ENCODE measurements at places on chromosomes 3 and 15. TPM values are rescaled to one million over a fixed set of nuclear protein-coding genes. Genes with fewer than 3 reads are reported as not detected.

GRCh38 chr3:184443364-184443763 lies 63.5 kb downstream of the CHRD start:
- DNase-seq: peak; percentile 87

DNA sequence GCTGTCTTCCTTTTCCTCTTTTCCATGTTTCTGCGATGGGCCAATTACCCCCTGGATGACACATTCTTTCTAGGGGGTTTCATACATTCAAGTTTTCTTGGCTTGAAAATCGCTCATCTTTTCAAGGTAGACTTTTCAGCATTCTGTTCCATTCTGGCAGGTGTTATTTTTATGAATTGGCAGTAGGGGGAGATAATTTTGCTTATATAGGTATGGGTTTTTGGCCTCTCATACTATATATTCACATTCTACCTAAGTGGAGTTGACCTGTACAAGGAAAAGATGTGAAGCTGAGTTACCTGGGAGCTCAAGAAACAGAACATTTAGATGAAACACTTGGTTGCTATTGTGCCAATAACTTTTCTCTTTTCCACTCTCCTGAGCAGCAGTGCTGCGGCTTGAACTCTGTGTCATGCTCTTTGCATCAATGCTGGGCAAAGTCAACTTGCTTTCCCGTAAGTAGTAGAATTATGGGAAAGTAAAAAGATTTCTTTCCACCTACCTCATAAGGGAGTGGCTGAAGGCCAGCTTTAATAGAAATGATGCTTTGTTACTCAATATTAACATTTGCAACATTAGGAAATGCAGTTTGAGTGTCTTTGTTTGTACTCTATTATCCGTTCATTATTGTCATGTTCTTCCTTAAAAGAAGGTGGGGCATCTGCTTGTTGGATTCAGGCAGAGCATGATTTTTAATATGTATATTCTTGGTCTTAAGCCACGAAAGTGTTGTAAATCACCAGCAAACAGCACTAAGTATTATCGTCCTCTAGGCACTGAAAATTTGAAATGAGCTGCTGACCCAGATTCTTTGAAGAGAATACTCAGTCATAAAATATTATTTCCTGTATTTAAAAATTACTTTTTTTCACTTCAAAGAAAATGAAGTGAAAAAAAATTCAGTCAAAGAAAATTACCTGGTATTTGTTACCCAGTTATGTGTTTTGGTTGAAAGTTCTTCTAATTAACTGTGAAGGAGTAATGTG lies 27.7 kb upstream of the MFSD1 start:
- DNase-seq: no peak

DNA sequence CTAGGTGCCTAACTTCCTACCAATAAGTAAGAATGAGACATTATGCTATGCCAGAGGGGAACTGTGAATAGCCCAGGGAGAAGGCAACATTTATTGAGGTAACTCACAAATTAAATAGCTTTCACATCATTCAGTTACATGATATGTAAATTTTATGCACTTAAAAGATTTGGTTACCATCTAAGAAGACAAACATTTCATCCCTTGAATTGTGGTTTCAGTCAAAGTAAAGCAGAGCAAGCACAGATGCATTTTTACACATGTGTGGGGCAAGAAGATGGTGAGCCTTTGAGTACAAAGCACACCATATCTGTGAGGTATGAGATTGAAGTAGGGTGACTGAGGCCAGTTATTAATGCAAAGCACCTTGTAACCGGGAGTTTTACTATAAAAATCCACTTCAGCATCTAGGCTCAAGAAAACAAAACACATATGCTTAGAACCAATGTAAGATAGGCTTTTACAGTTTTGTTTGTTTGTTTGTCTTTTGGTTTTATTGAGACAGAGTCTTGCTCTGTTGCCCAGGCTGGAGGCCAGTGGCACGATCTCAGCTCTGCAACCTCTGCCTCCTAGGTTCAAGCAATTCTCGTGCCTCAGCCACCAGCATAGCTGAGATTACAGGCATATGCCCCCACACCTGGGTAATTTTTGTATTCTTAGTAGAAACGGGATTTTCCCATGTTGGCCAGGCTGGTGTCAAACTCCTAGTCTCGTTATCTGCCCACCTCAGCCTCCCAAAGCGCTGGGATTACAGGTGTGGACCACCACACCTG lies 3.5 kb downstream of the PLSCR2 start:
- no peak for DNase-seq

DNA sequence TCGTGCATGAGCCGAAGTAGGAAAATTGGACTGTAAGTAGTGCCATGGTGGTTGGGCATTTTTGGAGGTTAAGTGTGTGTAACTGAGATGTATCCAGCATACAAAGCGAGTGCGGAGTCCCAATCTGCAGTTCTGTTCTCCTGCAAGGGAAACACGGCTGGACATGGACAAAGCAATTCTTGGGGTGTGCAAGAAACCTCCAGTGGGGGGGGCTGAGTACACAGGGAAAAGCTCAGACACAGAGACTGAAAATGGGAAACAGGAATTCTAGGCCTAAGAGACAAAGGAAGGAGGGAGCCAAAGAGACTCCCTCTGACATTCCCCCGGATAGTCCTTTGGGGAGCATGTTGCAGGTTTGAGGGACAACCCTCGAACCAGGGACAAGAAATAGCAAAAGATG lies 83.2 kb upstream of the PLSCR4 start:
- no peak for DNase-seq

GRCh38 chr15:82064824-82065223 lies 19.0 kb upstream of the MEX3B start:
- DNase-seq: no peak

- no peak for DNase-seq
These were observed 115.8 kb upstream of the ARHGEF3 start for GRCh38 chr3:56917361-56918110.

DNA sequence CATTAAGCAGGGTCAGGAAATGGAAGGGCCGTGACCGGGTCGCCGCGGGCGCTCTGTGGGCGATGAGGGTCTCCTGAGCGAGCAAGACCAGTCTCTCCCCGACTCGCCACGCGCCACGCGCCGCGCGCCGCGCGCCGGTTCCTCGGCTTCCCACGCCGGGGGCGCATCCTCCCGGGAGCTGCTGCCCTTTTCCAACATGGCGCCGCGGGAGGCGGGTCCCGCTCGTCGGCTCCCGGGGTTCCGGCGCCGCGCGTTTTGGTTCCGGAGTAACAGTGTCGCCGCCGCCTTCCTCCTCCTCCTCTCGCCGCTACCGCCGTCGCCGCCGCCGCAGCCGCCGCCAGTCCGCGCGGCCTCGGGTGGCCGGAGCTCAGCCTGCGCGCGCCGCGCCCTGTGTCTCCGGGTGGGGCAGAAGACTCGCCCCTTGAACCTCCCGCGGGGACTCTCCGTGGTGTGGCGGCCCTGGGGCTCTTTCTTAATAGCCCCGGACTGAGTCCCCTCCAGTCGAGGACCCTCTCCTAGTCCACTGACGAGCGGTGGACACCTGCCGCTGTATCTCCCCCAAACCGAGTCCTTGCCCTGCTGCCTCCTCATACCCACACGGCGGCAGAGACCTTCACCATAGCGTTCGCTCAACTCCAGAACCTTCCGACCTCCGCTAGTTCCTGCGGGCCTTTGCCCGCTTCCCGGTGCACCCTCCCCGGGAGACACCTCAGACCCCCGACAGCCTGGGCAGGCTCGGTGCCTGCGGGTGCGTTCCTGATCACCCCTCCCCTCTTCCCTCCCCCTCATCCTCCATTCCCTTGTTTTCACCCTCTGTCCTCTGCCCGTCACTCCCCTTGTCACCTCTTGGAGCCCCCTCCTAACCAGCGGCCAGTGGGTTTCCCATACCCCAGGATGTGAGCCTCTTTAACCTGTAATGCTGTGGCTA lies at the start of gene MAP2K5:
Gene MAP2K5 (plus strand): TSS at position 284 of the 928 bp plus-strand sequence. CDS start 633 bp downstream, at position 917.
- DNase-seq: peak; percentile 48

DNA sequence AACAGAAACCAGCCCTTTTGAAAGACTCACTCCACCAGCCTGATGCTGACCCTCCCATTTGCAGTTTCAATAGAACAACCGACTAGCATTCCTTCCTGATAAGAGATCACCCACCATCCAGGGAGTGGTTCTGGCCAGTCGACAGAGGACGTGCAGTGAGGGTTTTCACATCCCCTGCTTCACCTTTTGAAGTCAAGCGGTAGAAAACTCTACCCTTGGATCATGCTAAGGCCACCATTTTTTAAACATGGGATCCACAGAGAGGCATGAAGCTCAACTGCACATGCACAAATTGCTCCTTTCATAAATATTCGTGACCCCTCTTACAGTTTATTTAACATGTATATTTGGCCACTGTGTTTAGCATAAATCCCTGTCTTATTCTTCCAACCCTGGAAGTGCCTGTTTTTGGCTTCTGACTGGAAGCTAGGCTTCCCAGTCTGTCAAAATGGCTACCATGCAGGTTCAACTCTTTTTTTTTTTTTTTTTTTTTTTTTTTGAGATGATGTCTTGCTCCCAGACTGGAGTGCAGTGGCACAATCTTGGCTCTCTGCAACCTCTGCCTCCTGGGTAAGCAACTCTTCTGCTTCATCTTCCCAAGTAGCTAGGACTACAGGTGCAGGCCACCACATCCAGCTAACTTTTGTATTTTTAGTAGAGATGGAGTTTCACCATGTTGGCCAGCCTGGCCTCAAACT lies 1.0 kb upstream of the THUMPD3 start:
- DNase-seq: no peak

DNA sequence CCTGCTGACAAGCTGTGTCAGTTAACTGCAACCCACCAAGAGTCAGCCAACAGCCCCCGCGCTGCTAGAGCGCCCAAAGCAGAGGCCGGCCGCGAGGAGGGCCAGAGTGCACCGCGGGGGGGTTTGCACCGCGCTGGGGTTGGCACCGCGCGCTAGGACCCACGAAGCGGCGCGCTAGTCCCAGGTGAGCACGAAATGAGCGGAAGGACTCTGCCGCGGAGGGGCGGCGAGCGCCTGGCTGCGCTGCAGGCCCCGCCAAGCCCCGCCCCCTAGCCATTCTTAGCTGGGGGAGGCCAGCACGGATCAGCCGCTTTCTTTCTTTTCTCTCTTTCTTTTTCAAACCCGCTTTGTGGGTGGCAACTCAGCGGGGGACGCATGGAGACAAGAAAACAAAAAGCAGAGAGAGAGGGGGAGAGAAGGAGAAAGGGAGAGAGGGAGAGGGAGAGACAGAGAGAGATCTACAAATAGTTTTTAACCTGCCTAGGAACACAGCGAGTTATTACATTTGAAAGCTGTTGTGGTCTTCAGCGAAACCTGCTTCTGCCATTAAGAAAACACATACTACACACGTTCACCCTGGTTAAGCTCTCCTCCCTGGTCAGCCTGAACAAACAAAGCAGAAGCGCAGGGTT lies 6.9 kb upstream of the FOXB1 start:
- no peak for DNase-seq

DNA sequence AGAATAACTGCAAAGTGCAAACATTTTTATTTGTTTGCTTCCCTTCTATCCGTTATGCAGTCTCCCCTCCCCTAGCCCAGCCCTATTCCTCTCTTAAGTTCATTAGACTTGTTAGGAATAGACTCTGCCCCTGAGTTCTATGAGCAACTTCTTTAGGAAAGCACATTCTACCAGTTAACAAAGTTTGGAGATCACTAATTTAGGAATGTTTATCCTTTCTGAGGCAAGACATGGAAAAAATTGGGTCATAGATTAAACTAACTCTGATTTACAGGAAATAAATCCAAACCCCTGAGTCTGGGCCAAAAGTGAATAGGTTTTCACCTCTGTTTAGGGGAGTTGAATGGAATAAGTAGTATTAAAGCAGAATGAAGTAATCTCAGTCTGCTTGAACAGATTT lies 34.4 kb downstream of the C3orf80 start:
- DNase-seq: no peak

- DNase-seq: no peak
These were observed 116.9 kb upstream of the NMNAT3 start for GRCh38 chr3:139794469-139795265.

GRCh38 chr15:81723113-81723651 lies 322.6 kb downstream of the MEX3B start:
- no peak for DNase-seq

DNA sequence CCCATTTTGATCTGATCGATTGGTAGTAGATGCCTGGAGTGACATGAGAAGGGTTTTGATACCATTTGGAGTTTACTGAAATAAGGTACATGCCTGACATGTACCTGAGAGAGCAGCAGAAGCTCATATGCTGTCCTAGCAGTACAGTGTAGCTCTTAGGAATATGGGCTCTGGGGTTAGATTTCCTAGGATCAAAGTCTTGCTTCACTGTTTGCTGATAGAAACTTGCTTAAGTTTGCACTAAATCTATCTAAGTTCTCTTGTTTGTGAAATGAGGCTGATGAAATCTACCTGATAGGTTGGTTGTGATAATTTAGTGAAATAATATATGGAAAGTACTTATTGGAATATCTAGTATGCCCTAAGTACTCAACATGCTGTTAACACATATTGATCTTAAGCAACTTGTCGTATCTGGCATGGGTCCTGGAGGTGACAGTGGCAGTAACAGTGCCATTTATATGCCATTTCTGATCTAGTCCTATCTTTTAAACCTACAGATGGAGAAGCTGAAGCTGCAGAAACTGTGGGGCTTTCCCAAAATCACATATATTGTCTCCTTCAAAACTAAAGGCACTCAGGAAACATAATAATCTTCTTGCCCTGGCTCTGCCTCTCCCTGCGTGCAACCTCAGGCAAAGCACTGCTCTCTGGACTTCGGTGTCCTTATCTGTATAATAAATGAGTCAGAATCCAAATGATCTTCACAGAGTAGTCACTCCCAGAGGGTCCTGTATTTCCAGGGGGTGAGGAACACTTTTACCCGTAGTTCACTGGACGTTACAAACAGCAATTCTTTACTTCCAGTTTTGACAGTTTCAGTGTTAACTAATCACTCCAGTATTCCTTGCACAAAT lies 223.6 kb upstream of the SETMAR start:
- DNase-seq: no peak

GRCh38 chr3:190166948-190167347 lies 46.3 kb upstream of the P3H2 start:
- DNase-seq: no peak

GRCh38 chr3:165835431-165835830 lies 1.8 kb downstream of the BCHE start:
- no peak for DNase-seq

GRCh38 chr3:98972720-98973119 lies 71.2 kb upstream of the DCBLD2 start:
- DNase-seq: no peak

GRCh38 chr15:59632714-59633113 lies 21.1 kb downstream of the GCNT3 start:
- DNase-seq: no peak

GRCh38 chr3:56969851-56970250 lies 90.6 kb upstream of the SPATA12 start:
- DNase-seq: no peak

LIPC gene
- total RNA-seq: not detected

TRIM42 gene
- total RNA-seq: not detected

RETNLB gene
- not detected for total RNA-seq

ALG1L2 gene
- total RNA-seq: 2.2 TPM

COL7A1 gene
- 151 TPM for total RNA-seq

DUSP7 gene
- 9.4 TPM for total RNA-seq

PLAAT1 gene
- total RNA-seq: not detected

CHRNA3 gene
- total RNA-seq: not detected

Data from PC-9 (cell line).